Activated T-helper 1 cell treated with anti-CD3 and anti-CD28 coated beads, Interleukin-2, amount 50 U/mL, for 16 hours (primary cell): ENCODE measurements at places on chromosomes 12 and 14.

DNA sequence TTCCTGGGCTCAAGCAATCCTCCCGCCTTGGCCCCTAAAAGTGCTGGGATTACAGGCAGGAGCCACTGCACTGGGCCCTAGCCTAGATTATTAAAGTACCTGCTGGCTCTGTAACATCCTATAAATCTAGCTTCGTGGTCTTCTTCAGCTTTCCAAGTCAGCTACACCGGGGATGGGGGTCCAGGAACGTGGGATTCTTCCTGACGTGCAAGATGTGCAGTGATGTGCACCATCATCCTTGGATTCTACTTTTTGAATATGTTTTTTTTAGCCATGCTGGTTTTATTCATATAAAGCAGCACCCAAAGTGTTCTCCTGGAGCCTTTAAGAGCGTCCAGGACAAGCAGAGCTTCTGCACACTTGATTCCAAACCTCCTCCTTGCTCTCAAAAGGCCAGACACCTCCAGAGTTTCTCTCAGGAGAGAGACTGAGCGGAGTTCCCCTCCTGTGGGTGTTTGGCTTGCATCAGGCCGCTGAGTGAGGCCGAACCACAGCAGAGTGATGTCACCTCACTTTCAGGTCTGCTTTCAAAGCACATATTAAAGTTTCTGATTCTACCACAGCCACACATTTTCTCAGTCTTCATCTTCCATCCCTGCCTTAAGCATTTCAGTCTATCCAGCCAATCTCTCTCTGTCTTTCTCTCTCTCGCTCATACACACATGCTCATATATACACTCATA is 33.4 kb downstream of the VCPKMT start:
- peak; percentile 76 for DNase-seq

DNA sequence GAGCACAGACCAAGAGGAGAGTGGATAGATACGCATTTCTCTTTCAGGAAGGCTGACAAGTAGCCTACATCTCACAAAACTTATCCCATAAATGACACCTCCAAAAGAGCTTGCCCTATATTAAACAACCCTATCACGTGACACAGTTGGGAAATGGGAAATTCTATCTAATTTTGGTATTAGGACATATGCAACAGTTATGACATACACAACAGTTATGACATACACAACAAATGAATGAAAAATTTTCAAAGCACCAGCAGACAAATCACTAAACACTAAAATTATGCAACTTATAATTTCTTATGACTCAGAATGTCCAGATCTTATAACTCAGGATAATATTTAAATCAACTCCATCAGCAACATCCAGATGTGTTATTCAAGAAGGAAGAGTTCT is 54.1 kb downstream of the DUSP16 start:
- DNase-seq, result no peak

DNA sequence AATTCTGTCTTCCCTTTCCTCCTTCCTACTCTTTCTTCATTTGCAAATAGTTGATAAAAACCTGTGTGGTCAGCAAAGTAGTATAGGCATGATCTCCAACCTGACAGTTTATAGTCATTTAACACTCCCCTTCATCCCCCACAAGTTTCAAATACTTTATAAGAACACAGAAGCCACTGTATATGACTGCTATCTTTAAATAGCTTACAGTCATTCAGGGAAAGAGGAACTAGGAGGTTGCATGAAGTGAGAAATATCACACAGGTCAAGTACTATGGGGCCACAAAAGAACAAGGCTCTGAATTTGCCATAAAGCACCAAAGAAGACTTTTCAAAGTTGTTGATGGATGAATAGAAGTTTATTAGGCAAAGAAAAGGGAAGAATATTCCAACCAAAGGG is 431.3 kb downstream of the NPAS3 start:
- DNase-seq, result no peak

- no peak for DNase-seq
Measured at GRCh38 chr12:104889735-104890134, 68.4 kb downstream of the SLC41A2 start.

GRCh38 chr14:67358924-67359774 is 455 bp downstream of the ATP6V1D start:
- DNase-seq, result no peak

DNA sequence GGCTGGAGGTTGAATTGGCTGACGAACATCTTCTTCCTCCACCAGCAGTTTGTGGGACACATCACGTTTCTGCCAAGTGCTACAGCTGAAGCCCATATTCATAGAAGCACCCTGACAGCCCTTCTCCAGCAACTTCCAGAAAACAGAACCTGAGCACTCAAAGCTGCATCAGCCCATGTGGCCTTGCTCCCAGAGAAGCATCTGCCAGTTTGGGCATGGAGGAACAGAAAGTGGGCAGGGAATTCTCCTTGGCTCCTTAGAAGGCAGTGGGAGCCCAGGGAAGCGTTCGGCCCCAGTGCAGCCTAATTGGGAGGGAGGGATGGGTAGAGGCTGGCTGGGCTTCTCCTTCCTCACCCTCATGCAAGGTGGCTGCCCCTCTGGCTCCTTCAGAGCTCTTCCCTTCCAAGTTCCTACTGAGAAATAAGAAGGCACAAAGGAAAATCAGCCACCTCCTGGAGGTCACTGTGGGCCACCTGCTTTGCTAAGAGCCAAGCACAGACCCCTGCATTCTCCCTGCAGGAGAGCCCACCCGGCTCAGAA is 4.1 kb upstream of the NGB start:
- DNase-seq, result no peak

DNA sequence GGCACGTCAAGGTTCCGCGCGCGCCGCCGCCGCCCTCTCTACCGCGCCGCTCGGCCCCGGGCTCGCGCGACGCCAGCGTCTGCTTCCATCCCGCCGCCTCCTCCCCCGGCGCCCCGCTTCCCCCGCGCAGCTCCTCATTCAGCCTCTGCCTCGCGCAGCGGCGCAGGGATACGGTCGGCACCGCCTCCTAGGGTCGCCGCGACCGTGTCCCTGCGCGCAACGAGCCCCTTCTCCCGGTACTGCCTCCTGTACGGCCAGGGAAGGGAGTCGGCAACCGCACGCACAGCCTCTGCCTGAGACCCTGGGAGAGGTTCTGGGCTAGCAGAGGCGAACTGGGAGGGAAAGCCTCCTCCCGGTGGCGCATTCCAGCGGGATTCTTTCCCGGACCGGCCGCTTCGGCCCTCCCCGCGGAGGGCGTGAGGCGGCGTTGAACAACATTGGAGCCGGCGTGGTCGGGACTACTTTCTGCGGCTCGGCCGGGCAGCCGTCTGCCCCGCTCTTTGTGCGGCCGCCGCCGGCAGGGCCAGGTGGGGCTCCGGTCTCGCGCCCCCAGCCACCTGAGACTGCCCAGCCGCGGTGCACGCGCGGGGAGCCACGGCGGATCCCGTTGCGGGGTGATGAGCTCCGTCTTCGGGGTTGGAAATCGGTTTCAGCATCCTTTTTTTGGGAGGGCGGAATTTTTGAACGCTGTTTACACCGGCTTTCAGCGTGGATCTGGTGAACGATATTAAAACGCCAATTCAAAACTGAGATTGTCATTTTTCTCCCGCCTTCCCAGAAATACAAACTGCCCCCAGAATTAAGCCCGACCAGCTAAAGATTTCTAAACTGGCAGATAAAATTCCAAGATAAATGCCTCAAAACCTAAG is at the start of gene LRP6:
Gene LRP6, minus strand, starts transcription at position 172 of the 869 bp plus-strand sequence. CDS start 309 bp downstream, outside the sequence.
- DNase-seq, result peak; percentile 44

DNA sequence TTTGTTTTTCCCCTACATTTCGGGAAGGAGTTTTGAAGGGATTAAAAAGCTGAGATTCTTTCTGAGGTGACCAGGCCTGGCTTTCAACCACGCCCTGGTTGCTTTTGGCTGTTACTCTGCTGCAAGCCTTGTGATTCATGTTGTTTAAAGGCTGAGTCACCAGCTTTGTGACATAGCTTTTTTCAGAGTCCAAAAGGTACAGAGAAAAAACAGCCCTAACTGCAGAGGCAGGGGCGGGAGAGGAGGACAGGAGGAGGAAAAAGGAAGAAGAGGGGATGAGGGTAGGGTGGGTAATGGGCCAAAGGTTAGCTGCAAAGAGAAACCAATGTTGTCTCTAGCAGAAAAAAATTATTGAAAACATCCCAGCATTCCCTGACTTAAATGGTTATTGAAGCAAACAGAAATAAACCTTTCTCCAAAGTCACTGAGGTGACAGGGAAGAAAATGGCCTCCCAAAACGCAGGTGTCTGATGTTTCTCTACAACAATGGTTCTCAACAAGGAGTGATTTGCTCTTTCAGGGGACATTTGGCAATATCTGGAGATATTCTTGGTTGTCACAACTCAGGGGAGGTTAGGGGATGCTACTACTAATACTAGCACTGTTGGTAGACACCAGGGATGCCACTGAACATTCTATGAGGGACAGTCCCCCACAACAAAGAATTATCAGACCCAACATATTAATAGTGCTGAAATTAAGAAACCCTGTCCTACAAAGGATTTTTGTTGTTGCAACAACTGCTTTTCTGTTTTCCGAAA is 2.1 kb upstream of the UBC start:
- DNase-seq, result no peak

GRCh38 chr12:79326663-79327062 is 364.1 kb downstream of the PAWR start:
- no peak for DNase-seq
